ENCODE measurements at places on chromosomes 3 and 15. TPM values are rescaled to one million over a fixed set of nuclear protein-coding genes. Genes with fewer than 3 reads are reported as not detected.

Gene ZBTB38
- 274 TPM for total RNA-seq

Gene ANP32A
- 50.0 TPM for total RNA-seq

Gene ROPN1
- total RNA-seq: not detected

Gene ZMYND10
- 1.1 TPM for total RNA-seq

Gene CTXND1
- not detected for total RNA-seq

Gene TRAT1
- total RNA-seq: not detected

Gene CRELD1
- 9.4 TPM for total RNA-seq

Gene ECE2
- not detected for total RNA-seq

Gene ACKR2
- not detected for total RNA-seq

Gene CHRM5
- total RNA-seq: under 0.01 TPM

Gene FAM240A
- not detected for total RNA-seq

Gene OR5K2
- total RNA-seq: not detected

Gene GLCE
- total RNA-seq: 38.0 TPM

Gene TGM4
- under 0.01 TPM for total RNA-seq

Gene NR2F2
- total RNA-seq: 28.1 TPM

Gene CSPG4
- 12.4 TPM for total RNA-seq

Gene EID1
- 308 TPM for total RNA-seq

Gene PLA2G4E
- not detected for total RNA-seq

Gene LRTM1
- total RNA-seq: not detected

Gene VWA5B2
- total RNA-seq: not detected

Gene ARPP21
- total RNA-seq: not detected

Gene CSTA
- total RNA-seq: not detected

Gene FBXW12
- total RNA-seq: not detected

Gene DUOX1
- not detected for total RNA-seq

Gene IL5RA
- total RNA-seq: not detected

Gene SNURF
- 8.1 TPM for total RNA-seq

Gene KCTD6
- total RNA-seq: 9.4 TPM

Gene ZNF662
- 0.54 TPM for total RNA-seq

Gene GOLGA8H
- not detected for total RNA-seq

Gene ALDH1A3
- 5.0 TPM for total RNA-seq

Gene PLCB2
- total RNA-seq: 0.28 TPM

Gene SPSB4
- total RNA-seq: not detected

Gene EAF2
- total RNA-seq: 2.3 TPM

Gene SKIC8
- 124 TPM for total RNA-seq

Gene HHATL
- total RNA-seq: not detected

Gene CORO2B
- 9.7 TPM for total RNA-seq

Gene CLDN16
- total RNA-seq: under 0.01 TPM

Gene RBMS3
- total RNA-seq: 127 TPM

Gene GYG1
- 90.3 TPM for total RNA-seq

Gene SLCO3A1
- total RNA-seq: 2.2 TPM

Gene TMEM207
- total RNA-seq: not detected

Gene VGLL4
- total RNA-seq: 34.2 TPM

Gene IL17RE
- 1.1 TPM for total RNA-seq

Gene IFT122
- total RNA-seq: 27.2 TPM

Gene TRANK1
- total RNA-seq: 8.9 TPM

Gene TBCCD1
- 19.7 TPM for total RNA-seq

Gene CA12
- total RNA-seq: 33.7 TPM

Gene GOLGA8J
- not detected for total RNA-seq

Gene MYH15
- total RNA-seq: 0.28 TPM

Gene C3orf49
- total RNA-seq: not detected

Gene IL17RB
- total RNA-seq: under 0.01 TPM

Gene UROC1
- total RNA-seq: not detected

Gene CELSR3
- 0.18 TPM for total RNA-seq

Gene GHRL
- total RNA-seq: not detected
